ENCODE measurements at places on chromosomes 16 and 17.

- DNase-seq, result peak; percentile 84
Measured at GRCh38 chr16:86984991-86985647, 332.1 kb downstream of the C16orf95 start.

- DNase-seq, result peak; percentile 42
Measured at GRCh38 chr17:64491034-64491860, 5.6 kb downstream of the POLG2 start.

GRCh38 chr17:38719943-38720641 is 10.0 kb upstream of the CISD3 start:
- DNase-seq, result peak; percentile 91

DNA sequence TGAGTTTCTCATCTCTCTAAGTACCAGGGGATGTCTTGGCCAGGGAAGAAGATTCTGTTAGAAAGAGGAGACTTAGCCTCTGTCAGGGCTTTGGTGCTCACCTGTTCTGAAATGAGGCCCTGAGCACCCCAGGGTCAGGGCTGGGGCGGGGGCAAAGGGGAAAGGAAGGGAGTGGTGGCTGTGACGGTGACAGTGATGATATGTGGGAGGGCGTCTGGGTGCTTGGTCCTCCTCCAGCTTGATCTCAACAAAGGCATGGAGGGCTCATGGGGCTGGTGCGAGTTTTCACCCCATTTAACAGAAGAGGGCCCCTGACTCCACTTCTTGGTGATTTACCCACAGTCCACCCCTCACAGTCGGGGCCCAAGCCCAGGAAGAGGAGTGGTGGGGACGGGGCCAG is 15.1 kb downstream of the SOX8 start:
- DNase-seq, result no peak

- no peak for DNase-seq
Measured at GRCh38 chr17:5640726-5641125, 56.4 kb upstream of the NLRP1 start.

DNA sequence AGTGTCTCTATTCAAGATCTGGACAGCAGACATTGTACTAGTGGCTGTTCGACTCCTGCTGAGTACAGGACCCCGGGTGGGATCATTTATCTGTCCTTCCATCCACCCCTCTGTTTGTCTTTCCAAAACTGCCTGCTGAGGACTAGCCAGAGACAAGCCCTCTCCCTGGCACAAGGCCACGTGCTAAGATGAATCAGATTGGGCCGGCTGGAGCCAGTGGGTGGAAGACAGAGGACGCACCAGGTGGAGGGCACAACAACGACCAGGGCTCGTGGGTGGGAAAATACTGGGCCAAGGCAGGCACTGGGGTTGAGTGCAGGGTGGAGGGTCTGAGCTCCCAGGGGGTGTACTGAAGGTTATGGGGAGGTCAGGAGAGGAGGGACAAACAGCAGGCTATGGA is 1.4 kb upstream of the CA7 start:
- DNase-seq, result no peak

DNA sequence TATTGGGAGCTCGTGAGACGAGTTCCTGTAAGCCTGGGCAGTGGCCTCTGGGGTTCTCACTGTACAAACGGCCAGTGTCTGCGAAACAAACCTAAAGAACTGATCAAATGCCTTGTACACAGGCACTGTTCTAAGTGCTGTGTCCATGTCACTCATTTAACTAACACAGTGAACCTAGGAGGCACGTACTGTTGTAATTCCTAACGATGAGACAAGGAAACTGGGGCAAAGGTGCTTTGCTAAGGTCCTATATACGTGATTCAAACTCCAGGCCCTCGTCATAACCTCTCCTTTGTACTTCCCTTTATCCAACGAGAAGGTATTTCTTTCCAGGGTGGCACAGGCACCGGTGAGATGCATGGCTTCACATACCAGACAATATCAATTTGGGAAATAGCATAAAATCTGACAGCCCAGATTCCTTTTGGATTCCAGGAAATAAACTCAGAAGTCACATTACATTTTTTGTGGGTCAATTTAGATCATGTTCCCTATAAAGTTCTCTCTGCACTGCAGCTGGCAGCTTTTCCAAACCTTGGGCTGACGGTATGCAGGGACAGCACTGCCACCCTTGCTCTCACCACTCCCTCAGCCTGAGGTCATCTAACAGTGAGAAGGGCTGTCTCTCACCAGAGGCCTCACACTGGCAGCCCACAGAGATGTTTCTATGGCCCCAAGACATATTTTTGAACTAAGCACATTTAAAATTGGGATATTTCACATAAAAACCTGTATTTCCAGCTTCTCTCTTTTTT is 18.3 kb downstream of the GLYR1 start:
- DNase-seq, result no peak

DNA sequence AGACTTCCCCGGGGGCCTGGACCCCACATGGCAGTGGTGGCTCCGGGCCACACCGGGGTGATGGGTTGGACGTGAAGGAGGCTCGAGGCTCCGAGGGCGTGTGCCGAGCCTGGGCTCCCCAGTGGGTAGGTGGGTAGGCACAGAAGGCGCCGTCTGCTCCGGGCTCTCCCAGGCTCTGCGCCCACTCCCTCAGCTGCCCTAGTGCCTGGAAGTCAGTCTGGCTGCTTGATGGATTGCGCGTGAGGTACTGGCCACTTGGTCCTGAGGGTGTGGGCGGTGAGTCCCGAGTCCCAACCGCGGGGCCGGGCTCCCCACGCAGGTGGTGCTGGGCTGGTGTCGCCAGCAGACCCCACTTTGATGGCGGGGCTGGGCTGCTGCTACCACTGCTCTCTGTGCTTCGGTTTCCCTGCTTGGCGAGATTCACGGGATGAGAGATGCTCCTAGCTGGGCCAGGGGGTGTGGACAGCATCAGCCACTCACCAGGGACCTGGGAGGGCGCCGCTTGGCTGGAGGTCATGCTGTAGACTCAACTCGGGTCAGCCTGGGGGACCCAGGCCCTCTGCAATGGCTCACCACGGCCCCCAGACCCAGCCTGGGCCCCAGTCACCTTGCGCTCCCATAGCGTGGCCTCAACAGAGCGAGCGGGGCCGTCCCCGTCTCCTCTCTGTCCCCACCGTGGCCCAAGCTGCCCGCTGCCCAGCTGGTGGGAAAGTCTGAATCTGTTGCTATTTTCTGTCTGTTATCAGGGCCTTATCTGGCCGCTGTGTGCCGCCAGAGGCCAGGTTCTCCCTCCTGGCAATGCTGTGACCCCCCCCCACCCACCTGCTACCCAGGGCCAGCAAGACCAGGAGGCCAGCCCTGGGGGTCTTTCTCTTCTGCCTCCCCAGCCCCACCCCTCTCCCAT is 26.1 kb downstream of the ZFPM1 start:
- no peak for DNase-seq

GRCh38 chr17:62704381-62704971 is 77.0 kb downstream of the MRC2 start:
- DNase-seq, result peak; percentile 70

DNA sequence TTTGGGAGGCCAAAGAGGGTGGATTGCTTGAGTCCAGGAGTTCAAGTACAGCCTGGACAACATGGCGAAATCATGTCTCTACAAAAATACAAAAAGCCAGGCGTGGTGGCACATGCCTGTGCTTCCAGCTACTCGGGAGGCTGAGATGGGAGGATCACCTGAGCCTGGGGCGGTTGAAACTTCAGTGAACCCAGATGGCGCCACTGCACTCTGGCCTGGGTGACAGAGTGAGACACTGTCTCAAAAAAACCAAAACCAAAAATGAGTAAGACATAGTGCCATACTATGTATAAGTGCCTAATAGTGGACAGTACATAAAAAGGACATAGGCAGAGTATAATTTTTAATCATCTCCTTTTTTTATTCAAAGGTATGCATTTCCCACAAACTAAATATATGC is 4.0 kb downstream of the CTC1 start:
- no peak for DNase-seq

- peak; percentile 69 for DNase-seq
Measured at GRCh38 chr17:74759941-74760340, 11.5 kb downstream of the NHERF1 start.

DNA sequence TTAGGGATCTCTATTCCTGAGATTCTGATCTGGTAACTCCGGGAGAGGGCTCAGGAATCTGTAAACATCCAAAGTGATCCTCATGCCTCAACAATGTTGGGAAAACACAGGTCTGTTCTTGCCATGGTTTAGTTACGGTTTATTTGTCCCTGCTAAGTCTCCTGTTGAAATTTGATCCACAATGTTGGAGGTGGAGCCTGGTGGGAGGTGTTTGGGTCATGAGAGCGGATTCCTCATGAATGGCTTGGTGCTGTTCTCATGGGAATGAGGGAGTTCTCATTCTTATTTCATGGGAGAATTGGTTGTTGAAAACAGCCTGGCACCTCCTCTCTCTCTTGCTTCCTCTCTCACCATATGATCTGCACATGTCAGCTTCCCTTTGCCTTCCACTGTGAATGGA is 608.6 kb upstream of the GOT2 start:
- DNase-seq, result peak; percentile 46

DNA sequence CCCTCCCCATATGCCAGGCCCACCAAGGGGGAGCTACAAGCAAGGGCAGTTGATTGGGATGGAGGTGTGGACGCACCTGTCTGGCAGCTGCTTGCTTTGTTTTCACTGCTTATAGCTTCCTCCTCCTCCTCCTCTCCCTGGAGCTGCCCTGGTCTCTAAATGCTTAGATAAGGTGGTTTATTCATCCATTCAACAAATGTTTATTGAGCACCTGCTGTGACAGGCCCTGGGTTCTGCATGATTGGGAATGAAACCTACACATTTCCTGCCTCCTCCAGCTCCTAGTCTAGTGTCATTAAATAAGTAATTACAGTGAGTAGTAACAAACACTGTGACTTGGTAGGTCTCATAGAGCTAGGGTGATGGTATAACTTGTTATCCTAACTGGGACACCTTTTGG is 17.4 kb upstream of the MAP3K14 start:
- DNase-seq, result peak; percentile 58

- DNase-seq, result peak; percentile 73
Measured at GRCh38 chr16:82603784-82604411, 22.9 kb upstream of the CDH13 start.

DNA sequence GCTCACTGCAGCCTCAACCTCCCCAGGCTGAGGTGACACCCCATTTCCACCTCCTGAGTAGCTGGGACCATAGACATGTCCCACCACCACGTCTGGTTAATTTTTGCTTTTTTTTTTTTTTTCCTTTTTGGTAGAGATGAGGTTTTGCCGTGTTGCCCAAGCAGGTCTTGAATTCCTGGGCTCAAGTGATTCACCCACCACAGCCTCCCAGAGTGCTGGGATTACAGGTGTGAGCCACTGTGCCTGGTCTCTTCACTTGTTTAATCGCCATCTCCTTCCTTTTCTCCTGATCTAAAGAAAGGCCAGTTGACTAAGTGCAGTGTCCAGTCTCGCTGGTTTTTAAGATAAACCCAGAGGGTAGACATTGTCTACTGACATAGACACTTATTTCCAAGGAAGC is 152.0 kb downstream of the C16orf95 start:
- DNase-seq, result no peak

GRCh38 chr17:15909481-15909991 is 35.4 kb upstream of the ADORA2B start:
- peak; percentile 31 for DNase-seq

GRCh38 chr17:52505601-52506000 is 347.1 kb upstream of the CA10 start:
- DNase-seq, result no peak

DNA sequence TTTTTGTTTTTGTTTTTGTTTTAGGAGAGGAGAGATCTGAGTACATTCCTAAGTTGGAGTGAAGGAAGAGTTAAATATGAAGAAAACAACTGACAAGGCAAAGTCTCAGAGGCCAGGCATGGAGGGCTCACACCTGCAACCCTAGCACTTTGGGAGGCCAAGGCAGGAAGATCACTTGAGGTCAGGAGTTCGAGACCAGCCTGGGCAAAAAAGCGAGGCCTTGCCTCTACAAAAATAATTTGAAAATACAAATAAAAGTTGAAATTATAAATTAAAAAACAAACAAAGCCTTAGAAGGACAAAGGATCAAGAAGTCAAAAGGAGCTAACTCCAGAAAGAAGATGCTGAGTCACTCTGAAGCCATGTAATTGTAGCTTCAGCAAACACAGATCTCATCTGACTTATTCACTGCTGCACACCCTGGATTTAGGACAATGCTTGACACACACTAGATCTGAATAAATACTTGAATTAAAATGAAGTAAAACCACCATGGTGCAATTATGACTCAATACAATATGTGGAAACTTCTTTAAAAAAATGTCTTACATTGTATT is 9.1 kb downstream of the CEP20 start:
- DNase-seq, result no peak

- peak; percentile 33 for DNase-seq
Measured at GRCh38 chr16:61936522-61936921, 99.7 kb downstream of the CDH8 start.
